ENCODE measurements at places on chromosomes 12 and 14. TPM values are rescaled to one million over a fixed set of nuclear protein-coding genes. Genes with fewer than 3 reads are reported as not detected.

DNA sequence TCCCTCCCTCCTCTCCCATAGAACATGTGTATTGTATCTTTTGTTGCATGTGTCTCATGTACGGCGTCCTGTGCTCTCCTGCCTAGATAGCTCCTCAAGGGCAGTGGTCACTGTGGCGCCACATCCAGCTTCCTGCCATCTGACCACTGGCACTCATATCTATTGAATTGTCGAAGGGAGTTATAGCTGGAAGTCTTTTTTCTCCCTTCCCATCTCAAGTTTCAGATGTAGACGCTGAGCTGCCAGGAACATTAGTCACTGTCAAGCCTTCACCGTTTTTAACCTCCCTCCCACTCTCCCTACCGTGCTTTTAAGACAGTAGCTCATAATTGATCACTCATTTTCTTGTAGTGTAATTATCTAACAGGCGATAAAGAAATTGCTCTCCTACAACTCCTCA lies 33.0 kb downstream of the MTHFD1 start:
- no peak for DNase-seq

DNA sequence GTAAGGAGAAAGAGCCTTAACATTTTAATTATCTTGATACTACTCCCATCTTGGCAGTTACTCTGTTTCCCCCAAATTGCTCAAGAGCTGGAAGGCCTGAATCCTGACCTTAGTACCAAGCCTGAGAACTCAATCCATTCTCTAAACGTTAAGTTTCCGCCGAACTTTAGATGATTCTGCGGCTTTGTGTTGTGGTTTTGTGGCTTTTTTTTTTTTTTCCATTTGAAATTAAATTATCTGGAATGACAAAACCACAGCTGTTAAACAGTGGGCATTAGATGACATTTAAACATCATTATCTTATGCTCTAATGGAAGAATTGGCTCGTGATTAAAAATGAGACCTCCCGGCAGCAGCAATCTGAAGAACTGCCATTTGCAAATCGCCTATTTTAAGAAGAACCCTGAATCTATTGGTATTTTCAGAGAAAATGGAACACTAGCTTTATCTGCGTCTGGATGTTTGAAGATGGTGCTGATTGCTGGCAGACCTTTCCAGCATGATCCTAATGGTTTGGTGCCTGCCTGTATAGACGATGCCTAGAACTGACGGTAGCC lies 38.4 kb downstream of the TMEM132C start:
- DNase-seq: peak; percentile 13

DNA sequence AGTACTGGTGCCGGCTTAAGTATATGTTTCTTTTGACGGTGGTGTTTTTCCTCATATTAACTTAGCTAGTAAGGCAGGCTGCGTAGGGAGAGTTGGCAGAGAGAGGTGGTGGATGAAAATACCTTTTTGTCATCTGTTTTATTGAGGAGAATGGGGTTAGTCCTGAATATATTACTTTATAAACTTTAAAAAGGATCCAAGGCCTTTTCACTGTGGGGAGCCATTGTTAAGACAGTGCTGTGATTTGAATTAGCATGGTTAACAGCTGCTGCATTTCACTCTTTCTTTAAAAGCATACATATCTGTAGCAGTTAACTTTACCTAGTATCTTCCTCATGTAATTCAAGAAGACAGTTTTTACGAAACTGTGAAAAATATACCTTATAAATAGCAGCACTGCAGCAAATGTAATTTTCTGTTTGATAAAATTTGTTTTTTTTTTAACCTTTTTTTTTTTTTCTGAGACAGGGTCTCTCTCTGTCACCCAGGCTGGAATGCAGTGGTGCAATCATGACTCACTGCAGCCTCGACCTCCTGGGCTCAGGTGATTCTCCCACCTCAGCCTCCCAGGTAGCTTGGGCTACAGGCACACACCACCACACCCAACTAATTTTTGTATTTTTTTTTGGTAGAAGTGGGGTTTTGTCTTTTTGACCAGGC lies 57.1 kb downstream of the AEBP2 start:
- DNase-seq: no peak

DNA sequence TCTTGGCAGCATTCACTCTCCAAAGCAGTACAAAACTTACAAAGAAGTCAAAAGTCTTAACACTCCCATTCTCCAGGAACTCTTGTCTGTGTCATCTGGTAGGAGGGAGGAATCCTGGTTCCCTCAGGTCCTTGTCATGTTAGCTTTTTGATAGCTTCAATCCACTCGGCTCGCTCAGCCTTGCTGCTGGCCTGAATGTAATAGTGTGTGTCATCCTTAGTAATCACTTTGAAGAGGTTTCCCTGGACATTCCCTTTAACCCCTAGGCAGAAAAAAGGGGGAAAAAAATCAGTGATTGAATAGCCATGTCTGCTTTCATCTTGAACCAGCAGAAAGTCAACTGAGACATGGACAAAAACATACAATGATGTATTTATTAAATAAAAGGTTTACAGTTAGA lies 24.8 kb downstream of the PLEK2 start:
- DNase-seq: no peak

- DNase-seq: no peak
These were observed 32.6 kb upstream of the MAX start for GRCh38 chr14:65134651-65135579.

GRCh38 chr12:124229520-124229919 lies 65.4 kb upstream of the RFLNA start:
- DNase-seq: no peak

- DNase-seq: no peak
These were observed 37.5 kb downstream of the P2RX7 start for GRCh38 chr12:121170151-121170550.

DNA sequence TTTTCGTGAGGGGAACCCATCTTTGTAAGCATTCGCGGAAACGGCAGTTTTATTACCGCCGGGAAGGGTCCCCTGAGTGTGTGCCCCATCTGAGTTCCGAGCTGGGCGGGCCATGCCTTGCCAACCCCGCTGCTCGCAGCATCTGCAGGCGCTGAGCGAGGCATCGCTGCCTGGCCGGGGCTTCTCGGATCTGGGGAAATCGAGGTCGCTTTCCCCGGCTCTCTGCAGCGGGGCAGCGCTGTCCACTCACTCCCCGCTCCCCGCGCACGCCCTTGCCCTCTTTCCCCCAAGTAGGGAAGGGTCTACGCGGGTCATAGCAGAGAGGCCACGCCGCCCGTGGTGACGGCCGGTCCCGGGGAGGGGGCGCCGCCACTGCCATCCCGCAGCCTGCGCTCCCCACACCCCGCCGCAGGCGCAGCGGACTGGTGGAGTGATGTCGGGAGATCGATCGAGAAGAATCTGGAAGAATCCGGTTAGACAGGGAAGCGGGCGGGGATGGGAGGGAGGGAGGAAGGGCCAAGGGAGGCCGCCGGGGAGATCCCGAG lies 507 bp upstream of the FKBP4 start:
- DNase-seq: no peak

DNA sequence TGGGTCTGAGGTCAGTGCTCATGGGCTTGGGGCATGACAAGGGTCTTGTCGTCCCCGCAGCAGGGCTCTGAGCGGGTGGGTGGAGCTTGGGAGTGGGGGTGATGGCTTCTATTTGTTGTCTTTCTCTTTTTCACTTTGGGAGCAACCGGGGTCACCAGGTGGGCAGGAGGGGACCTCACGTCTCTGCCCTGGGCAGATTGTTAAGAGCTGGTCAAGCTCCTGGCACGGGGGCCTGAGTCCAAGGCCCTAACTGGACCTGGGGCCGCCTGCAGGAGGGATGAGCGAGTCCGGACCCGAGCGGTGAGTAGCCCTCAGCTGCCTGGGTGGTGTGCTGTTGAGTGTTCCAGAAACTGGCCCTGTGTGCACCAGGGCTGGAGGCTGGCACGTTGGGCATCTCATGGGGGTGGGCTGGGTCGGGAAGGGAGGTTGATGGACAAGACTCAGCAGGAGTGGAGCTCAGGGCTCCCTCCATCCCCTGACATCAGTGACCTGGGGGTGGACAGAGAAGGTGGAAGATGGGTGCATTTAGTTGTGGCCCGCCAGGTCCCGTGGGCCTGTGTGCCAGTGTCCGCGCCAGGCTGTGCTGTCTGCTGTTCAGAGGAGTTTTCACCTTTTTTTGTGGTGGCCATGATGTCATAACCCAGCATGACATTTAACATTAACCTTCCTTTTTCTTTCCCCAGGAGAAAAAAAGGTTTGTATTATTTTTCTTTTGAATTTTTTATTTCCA lies 27.5 kb downstream of the RTL1 start:
- DNase-seq: no peak

- no peak for DNase-seq
These were observed 1320.9 kb upstream of the FLRT2 start for GRCh38 chr14:84209031-84209430.

The SIX6 gene
- polyA plus RNA-seq: not detected

The LTBR gene
- 0.10 TPM for polyA plus RNA-seq

The MIPOL1 gene
- polyA plus RNA-seq: 0.23 TPM

Measured in SK-N-SH (cell line).